Activated T-cell treated with anti-CD3 and anti-CD28 coated beads, Interleukin-2, amount 50 U/mL, for 24 hours (primary cell): ENCODE measurements at places on chromosomes 6 and 20.

GRCh38 chr6:167683028-167683862, 143.5 kb upstream of the AFDN start:
- no peak overlapping the region for H3K27ac ChIP-seq
- H3K36me3 ChIP-seq: no peaks in the 10 kb centered on the region
- no peak overlapping the region for H3K4me3 ChIP-seq

DNA sequence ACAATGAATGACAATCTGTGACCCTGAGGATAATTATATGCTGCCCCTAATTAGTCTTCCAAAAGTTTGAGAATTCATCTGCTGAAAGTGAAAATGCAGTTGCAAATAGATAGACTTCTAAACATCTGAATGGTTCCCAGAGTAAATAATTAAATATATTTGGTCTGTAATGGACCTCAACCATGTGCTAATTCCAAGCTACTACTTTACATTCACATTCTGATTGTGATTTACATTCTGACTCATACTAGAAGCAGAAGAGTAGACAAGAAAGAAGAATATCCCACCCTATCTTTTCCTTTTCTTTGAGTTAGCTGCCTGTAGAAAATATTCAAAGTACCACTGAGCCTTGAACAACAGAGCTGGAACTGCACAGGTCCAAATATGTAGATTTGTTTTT, 80.8 kb downstream of the PTPRK start:
- H3K27ac ChIP-seq: no peak overlapping the region
- H3K27me3 ChIP-seq: no peaks in the 10 kb centered on the region
- no peak overlapping the region for H3K4me3 ChIP-seq
- H3K4me1 ChIP-seq: peaks cover 2% of the 10 kb centered on the region
- no peak for DNase-seq
- H3K36me3 ChIP-seq: no peaks in the 10 kb centered on the region

GRCh38 chr6:159456349-159456748, 236.7 kb downstream of the SOD2 start:
- no peaks in the 10 kb centered on the region for H3K4me1 ChIP-seq
- no peak overlapping the region for H3K27ac ChIP-seq
- no peak overlapping the region for H3K4me3 ChIP-seq
- DNase-seq: no peak

GRCh38 chr6:79040083-79040482, 38.0 kb downstream of the PHIP start:
- H3K36me3 ChIP-seq: peaks cover 76% of the 10 kb centered on the region
- no peak for DNase-seq
- H3K4me3 ChIP-seq: no peak overlapping the region
- peaks cover 72% of the 10 kb centered on the region for H3K4me1 ChIP-seq

DNA sequence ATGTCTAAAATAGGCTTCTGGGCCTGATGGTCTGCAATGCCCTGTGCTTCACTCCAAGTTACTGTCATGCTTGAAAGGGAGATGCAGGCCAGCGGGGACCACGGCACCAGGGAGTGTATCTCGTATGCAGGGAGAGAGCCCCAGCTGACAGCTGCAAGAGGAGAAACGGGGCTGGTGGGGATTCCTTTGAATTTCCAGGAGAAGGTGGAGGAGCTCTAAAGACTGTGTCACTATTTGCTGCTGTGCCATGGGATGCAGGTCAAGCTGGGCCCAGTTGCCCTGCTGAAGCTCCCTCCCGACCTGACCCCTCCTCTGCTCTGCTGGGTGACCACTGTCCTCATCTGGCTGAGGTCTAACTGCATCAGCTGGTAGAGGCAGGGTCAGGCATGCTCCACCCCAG, 989 bp downstream of the CST1 start:
- H3K36me3 ChIP-seq: no peaks in the 10 kb centered on the region
- no peaks in the 10 kb centered on the region for H3K4me1 ChIP-seq
- no peak for DNase-seq
- no peak overlapping the region for H3K4me3 ChIP-seq
- H3K27ac ChIP-seq: no peak overlapping the region
